ENCODE measurements at places on chromosomes 11 and 22.

DNA sequence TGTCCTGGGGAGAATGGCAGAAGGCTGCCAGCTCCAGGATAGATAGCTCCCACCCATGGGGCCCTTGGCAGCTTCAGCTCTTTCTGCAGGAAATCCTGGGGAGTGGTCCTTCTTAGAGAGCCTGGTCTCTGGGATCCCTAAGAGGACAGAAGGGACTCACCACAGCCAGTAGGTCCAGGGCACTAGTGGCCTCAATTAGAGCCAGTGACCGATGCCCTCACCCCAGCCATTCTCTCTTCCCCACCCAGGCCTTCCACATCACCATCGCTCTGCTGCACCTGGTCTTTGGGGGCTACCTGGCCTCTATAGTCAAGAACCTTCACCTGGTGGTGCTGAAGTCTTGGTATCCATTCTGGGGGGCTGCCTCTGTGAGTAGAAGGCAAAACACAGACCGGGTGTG, 5.6 kb downstream of the MS4A10 start:
- no peak for DNase-seq

DNA sequence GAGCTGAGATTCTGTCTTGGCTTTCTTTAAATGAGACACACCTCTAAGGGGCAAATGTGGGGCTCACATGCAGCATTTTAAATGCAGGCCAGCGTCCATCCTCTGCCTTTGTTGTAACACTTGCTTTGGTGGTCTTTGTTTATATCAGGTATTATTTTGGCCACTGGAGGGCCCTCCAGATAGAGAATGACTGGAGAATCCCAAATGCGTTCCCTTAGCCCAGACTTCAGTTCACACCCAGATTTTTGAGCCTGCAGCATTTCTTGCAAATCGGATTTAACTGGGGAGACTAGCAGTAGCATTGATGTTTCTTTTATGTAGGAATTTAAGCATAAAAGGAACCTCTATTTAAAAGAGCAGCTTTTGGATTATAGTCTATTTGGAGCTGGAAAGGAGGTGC, 200.2 kb upstream of the SORL1-AS1 start:
- DNase-seq, result no peak

GRCh38 chr22:26671317-26672059, 14.1 kb downstream of the MIAT start:
- peak; percentile 58 for DNase-seq

DNA sequence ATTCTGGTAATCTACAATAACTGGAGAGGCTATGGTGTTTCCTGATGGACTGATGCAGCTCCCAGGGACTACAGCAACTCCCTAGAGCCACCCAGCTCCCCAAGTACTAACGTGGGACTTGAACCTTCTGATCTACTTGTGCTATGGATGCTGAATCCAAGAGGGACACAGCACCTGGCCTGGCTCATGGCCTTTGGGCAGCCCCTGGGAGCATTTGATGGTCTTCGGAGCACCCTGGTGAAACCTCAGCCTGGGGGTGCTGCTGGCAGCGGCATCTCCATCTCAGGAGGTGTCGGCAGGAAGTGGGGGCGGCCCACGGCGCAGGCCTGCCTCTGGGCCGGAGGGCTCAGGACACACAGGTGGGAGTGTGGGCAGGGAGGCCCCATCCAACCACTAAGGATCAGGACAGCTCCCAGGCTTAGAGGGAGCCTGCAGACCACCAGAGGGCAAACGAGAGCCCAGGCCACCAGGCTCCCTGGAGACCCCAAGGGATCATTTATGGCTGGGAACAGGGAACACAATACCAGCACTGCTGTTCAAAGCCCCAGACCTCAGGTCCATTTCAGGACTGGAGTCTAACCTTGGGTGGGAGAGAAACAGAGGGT, 8.7 kb downstream of the EHD1 start:
- DNase-seq, result no peak

GRCh38 chr11:78079232-78080083, at the start of gene NDUFC2:
NDUFC2 (minus strand) TSS chr11:78079862; CDS start chr11:78079744, 118 bp downstream.
- peak; percentile 55 for DNase-seq

GRCh38 chr11:134949121-134950090, 537.4 kb upstream of the B3GAT1 start:
- DNase-seq, result no peak

DNA sequence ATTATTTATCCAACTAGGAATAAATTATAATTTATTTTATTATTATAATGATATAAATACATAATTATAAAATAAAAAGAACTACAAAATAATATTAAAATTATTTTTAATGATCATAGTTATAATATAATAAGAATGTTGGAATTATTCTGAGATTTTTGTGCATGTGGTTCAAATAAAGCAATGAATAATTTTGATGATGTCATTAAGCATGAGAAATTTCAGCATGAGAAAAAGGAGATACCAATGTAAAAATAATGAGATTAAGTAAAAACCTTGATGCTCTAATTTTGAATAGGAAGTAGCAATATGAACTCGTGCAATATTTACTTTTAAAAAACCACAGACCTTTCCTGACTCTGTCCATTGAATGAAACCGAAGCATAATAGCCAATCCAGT, 181.8 kb upstream of the MTNR1B start:
- no peak for DNase-seq

DNA sequence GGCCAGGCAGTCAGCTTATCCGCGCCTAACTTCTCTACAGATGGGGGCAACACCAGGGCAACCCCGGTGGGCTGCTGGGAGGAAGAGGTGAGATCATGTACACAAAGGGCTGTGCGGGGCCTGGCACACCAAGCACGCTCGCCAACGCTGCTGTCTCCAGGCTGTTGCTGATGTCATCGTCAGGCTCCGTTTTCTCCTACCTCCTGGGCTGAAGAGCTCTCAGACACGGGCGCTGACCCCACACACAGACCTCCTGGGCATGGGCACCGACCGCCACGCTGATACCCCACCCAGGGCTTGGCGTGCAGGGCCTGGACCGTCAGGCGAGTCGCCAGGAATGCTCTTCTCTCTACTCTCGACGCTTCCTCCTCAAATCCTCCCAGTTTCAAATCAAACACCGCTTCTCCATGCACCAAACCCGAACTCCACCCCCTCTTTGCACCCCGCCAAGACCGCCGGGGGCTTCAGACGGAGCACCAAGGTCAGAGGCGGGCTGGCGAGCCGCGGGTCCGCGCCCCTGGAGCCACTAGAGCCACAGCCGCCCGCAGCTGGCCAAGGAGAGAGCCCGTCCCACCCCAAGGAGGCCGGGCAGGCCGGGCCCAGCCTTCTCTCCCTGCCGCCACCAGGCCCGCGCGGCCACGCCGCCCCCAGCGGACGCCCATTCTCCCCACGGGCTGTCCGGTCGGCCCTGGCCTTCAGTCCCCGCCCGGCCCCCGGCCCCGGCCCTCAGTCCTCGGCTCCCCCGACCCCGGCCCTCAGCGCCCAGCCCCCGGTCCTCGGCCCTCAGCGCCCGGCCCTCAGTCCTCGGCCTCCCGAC, 772 bp downstream of the SBF1 start:
- DNase-seq, result peak; percentile 38

DNA sequence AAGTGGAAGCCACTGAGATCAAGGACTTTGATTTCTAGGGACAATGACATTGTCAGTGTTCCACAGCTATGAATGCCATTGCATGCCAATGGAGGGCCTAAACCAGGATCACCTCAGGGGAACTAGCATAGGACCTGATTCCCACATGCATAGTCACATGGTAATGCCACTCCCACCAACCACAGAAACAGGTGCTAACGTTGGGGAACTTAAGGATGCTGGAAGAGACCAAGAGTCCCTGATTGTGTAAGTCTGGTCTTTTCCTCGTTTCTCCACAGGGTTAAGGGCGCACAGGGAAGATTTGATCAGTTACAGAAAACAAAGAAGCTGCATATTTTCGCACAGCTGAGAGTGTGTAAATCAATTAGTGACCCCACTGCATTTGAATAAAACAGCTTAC, 59.4 kb upstream of the CD44 start:
- DNase-seq, result no peak

Data from stimulated activated naive CD4-positive, alpha-beta T cell treated with Interleukin-2 at 50 U/mL for 16 hours (primary cell).